ENCODE measurements at places on chromosomes 7 and 10.

- DNase-seq: no peak
Measured at GRCh38 chr7:6558837-6559236, 7.6 kb upstream of the GRID2IP start.

GRCh38 chr10:70176441-70176840 lies 6.1 kb upstream of the SAR1A start:
- no peak for DNase-seq

DNA sequence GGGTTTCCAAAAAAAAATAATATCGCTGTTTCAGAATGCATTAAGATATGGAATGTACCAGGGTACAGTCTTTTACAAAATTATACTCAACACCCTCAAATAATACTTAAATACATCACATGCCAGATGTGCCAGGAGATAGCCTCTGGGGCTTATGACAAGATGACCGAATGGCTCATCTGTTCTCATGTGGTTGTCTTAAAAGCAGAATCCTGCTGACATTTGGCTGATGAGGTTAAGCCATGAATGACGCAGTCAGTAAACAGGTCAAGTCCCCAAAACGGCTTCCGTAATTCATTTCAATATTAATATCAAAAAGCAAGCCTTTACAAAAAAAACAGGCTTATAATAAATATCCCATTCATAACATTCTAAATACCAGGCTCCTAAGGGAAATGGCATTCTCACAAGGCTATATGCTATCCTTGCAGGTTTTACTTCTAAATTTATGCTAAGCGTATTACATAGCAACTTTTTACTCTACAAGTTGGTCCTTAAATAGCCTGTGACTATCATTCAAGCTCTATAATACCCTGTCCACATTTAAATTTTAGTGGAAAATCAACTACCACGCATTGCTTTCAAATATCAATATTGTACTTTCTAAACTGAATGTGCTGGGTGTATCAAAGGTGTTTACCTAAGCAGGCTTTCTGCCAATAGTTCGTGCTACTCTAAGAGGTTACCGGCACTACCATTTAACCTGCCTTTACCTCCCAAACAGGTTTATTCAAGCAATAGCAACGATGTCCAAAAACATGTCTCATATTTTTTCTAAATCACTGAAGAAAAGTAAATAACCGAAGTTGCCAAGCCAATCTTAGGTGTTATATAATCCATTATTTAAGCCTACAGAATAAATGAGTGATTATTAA lies 15.6 kb downstream of the SMURF1 start:
- DNase-seq: no peak

DNA sequence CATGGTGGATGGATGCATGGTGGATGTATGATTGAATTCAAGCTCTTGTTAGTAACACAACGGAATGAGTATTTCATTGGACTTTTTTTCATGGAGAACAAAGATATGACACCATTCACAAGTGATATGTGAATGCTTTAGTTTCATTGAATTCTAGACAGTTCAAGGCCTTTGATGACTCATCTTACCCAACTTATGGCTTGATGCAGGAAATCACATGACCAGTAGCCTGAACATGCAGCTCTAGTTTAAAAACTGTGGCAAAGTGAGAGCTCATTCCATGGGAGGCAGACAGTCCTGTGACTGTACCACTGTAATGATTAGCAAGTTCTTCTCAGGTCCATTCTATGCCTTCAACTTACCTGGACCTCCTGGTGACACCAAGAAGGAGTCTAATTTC lies 1239.3 kb downstream of the TYW1 start:
- no peak for DNase-seq

GRCh38 chr10:97318772-97319651 lies at the start of gene FRAT1:
Gene FRAT1 (plus strand): TSS chr10:97319271. CDS start chr10:97319454, 183 bp downstream.
- DNase-seq: peak; percentile 63

GRCh38 chr10:68165643-68166042 lies 56.4 kb downstream of the MYPN start:
- DNase-seq: no peak

- DNase-seq: no peak
Measured at GRCh38 chr7:157006205-157006747, 4.2 kb downstream of the MNX1 start.

DNA sequence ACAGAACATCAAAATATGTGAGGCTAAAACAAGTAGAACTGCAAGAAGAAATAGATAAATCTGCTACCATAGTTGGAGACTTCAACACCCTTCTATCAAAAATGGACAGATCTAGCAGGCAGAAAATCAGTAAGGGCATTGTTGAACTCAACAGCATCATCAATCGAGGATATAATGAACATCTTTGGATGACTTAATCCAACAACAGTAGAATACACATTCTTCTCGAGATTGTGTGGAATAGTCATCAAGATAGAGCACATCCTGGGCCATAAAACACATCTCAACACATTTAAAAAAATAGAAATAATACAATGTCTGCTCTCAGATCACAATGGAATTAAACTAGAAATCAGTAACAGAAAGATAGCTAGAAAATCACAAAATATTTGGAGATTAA lies 9.9 kb downstream of the IGFBP1 start:
- no peak for DNase-seq

DNA sequence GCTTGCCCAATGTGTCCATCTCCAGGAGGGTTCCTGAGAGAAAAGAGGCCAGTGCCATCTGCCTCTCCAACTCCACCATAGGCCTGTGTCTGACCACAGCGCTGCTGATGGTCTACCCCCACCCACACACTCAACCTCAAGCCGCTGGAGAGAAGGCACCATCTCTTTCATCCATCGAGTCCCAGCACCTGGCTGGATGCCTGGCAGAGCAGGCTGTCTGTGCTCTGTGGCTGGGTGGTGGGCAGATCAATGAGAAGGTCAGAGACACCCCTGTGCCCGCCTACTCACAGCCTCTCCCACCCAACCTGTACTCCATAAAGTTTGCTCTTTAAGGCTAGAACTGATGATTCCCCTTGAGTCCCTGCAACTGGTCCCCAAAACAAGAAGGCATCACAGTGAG lies 58.0 kb downstream of the CLRN3 start:
- no peak for DNase-seq

DNA sequence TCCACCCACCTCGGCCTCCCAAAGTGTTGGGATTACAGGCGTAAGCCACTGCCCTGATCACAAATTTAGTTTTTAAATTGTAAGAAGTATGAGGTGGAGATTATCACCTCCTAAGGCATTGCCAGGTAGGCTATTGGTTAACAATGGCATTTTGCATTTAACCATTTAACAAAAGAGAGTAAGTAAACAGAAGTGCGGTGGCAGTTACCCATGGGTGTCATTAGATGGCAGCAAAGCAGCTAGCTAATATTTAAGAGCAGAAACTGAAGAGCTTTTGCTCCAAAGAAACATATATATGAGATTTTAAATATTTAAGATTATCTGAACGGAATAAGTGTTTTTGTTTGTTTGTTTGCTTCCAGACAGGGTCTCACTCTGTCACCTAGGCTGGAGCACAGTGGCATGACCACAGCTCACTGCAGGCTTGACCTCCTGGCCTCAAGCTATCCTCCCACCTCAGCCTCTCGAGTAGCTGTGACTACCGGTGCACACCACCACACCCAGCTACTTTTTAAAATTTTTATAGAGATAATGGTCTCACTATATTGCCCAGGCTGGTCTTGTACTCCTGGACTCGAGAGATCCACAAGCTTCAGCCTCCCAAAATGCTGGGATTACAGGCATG lies 325.5 kb upstream of the C7orf33 start:
- DNase-seq: no peak

DNA sequence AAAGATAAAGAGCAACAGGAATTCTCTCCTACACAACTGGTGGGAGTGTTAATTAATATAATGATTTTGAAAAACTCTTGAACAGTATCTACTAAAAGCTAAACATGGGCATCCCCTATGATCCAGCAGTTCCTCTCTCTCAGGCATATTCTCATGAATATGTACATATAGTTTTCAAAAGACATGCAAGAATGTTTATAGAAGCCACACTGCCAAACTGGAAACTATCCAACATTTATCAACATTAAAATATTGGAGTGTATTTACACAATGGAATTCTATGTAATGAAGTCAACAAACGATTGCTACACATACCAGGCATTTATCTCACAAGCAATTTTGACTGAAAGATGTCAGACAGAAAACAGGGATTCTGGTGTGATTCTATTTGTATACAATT lies 404.5 kb upstream of the ANKRD30A start:
- DNase-seq: no peak

DNA sequence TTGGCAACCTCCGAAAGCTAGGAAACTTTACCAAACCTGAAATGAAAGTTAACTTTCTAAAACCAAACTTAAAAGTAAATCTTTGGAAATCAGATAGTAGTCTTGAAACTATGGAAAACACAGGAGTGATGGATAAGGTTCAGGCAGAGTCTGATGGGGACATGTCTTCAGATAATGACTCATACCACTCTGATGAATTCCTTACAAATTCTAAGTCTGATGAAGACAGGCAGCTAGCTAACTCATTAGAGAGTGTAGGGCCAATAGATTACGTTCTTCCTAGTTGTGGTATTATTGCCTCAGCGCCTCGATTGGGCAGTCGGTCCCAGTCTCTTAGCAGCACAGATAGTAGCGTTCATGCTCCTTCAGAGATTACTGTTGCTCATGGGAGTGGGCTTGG lies 45.9 kb downstream of the MCMBP start:
- DNase-seq: no peak

DNA sequence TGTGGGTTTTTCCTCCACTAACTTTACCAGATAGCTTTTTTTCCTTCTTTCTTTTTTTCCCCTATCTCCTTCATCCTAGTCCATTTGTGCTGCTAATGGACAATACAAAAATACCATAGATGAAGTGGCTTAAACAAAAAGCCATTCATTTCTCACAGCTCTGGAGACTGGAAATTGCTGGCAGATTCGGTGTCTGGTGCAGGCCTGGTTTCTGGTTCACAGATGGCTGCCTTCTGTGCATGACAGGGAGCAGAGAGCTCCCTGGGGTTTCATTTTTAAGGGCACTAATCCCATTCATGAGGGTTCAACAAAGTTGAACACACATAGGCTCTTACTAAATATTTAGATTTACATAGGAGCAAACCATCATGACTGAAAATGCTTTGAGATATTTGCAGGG lies 467.4 kb downstream of the TYW1 start:
- DNase-seq: no peak

DNA sequence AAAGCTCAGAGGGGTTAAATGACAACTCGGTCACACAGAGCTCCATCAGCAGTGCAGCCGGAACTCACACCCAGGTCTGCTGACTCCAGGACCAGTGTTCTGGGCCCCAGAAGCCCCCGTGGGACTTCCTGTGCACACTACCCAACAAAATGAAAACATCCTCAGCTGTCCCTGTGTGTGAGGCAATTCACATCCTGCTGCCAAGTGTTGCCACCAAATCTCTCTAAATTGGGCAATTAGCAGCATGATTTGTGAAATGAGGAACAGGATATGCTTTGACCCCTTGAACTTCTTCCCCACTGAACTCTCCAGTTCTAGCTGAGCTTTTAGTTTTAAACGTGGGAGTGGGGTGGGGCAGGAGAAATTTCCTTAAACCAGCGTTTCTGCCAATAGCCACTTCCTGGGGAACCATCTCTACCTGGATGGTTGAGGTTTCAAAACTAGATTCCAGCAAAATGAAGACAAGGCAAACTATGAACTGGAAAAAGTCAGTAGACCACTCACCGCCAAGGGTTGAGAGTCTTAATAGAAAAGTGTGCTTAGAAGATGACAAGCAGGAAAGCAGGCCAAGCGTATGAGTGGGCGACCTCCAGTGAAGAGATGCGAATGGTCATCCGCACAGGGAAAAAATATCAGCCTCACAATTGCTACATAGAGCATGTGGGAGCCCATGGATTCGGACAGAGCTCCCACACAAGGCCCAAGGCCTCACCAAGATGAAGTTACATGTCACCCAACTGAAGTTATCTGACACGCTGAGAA lies 51.9 kb upstream of the CHST15 start:
- peak; percentile 33 for DNase-seq

DNA sequence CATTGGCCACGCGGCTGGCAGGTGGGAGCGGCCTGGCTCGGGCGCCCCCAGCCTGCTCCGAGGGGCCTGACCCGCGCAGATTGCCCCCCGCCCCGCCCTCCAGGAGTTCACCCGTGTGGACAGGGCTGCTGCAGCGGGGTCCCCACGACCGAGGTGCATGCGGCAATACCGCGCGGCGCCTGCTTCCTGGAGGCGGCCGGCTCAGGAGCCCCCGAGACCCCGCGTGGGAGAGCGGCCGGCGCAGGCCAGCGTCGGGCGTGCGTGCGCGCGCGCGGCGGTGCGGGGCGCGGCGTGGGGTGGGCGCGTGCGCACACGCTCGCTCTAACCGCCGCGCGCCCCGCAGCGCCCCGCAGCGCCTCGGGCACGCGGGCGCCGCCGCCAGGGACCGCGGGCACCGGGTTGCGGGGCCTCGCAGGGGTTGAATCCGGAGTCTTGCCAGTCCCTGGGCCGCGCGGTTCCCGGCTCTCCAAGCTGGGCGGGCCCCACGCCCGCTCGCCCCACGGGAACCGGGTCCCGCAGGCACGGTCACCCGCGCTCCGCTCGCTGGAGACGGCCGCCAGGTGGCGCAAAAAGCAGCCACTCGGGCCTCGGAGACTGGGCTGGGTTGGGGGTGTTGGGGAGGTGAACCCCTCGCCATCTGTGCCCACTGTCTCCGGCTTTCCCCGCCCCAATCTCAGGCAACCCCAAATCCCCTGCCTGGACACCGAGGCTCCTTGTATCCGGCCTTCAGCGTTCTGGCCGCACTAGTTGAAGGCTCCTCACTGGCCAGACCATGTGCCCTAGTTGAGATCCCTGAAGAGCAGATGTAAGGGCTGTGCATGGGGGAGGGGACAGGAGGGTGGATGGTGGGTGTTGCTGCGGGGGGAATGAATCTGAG lies 1.3 kb upstream of the ACHE start:
- DNase-seq: no peak

GRCh38 chr10:75363431-75363830 lies 38.1 kb downstream of the ZNF503 start:
- no peak for DNase-seq

- no peak for DNase-seq
Measured at GRCh38 chr7:76173566-76174205, 28.0 kb upstream of the SRRM3 start.

DNA sequence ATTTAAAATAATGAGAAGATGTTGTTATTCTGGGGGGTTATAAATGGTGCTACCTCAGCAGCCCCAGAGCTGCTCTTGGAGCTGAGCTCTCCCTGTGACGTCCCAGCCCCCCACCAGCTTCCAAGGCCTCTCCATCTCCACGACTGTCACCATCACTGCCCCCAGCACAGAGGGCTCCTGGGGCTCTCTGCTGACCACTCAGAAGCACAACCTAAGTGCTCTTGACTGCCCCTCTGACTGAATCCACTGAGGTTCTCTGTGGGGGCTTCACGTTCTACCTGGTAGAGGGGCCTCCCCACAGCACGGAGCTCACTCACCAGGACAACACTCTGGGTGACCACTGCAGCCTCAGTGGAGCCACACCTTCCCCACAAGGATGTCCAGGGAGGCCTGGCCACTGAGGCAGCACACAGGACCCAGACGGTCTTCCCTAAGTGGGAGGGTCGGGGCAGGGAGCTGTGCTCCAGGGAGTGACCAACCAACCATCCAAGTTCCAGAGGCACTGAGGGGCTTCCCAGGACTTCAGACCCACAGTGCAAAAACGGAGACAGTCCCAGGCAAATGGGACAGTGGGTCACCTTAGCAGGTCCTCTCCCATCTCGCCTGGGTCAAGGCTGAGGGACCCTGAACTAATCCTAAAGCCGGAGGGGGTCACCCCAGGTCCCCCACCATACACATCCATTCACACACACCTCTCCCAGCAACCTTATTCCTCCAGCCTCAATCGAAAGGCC lies 121.0 kb upstream of the PPP2R2D start:
- no peak for DNase-seq

- no peak for DNase-seq
Measured at GRCh38 chr10:90111671-90112070, 410.3 kb downstream of the KIF20B start.

Measured in GM04503 (cell line).